ENCODE measurements at places on chromosomes 7 and 10.

DNA sequence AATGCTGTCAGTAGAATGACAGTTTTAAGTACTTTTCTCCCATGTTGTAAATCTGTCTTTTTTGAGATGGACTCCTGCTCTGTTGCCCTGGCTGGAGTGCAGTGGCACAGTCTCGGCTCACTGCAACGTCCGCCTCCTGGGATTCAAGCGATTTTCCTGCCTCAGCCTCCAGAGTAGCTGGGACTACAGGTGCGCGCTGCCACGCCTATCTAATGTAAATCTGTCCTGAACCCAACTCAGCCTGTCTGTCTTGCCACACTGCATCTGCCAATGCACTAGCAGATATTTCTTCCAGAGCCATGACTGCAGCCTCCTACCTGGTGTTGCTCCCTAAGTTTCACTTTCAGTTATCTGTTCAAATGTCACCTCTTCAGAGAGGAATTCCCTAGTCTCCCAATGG lies 264.1 kb downstream of the PHF14 start:
- no peak for DNase-seq

GRCh38 chr7:36448781-36449379 lies 59.2 kb downstream of the ANLN start:
- DNase-seq: no peak

DNA sequence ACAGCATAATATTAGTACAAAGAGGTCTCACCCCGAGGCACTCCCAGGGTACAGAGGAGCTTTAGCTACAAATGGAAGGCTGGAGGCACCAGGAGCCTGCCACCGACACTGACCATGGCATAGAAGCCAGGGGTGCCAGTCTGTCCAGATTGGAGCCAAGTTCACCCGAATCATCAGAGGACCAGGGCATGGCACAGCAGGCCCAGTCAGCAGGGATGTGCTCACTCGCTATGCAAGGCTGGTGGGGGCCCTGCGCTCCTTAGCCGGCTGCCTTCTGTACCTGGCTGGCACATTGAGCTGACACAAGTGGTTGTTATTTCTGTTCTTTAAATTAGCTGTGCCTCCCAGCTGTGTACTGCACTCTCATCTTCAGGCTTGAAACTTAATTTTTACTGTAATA lies 149.3 kb downstream of the TCERG1L start:
- DNase-seq: no peak

DNA sequence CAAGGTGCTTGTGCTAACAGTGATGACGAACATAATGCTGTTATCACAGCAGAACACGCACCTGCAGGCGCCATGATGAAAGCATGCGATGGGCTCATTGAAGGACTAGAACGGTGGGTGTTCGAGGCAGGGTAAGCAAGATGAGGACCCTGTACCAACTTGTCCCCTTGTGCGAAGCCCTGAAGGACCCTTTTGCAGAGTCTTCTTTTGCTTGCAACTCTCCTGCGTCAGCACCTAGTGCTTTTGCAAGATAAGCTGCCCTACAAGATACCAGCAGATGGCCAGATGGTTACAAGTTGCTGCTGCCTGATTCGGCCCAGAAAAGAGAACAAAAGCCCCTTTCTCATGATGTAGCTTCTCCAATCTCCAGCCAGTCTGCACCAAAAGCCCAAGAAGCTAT lies 4.2 kb upstream of the IL15RA start:
- DNase-seq: no peak

GRCh38 chr10:132848291-132848701 lies 62.3 kb upstream of the NKX6-2 start:
- no peak for DNase-seq

- DNase-seq: no peak
Observed at GRCh38 chr7:77393954-77394353, 22.2 kb downstream of the GSAP start.

DNA sequence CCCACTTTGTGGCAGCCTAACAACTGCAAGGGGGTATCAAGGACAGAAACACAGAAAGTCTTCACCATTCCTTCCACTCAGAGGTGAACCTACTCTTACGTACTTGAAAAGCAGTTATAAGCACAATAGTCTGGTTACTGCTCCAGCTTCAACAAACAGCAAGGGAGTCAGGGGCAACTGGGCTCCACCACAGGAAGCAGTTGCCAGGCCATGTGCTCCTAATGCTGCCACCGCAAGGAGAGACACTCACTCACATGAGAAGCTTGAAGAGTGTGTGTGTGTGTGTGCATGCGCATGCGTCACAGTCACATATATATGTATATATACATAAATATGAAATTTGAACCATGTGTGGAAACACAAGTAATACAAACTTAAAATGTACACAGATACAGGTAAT lies 65.5 kb downstream of the GRB10 start:
- no peak for DNase-seq

DNA sequence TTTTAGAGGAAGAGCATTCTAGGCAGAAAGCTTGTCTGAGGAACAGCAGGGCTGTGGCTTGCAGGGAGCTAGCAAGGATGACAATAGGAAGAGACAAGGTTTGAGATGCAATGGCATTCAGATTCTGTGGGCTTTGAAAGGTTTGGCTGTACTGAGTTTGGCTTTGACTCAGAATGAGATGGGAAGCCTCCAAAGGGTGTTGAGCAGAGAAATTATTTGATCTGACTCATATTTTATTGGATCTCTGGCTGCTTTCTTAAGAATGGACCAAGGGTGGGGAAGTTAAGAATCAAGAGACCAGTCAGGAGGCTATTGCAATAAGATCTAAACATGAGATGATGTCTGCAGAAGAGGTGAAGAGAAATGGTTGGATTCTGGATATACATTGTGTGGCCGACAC lies 273.2 kb downstream of the CDK14 start:
- DNase-seq: no peak

DNA sequence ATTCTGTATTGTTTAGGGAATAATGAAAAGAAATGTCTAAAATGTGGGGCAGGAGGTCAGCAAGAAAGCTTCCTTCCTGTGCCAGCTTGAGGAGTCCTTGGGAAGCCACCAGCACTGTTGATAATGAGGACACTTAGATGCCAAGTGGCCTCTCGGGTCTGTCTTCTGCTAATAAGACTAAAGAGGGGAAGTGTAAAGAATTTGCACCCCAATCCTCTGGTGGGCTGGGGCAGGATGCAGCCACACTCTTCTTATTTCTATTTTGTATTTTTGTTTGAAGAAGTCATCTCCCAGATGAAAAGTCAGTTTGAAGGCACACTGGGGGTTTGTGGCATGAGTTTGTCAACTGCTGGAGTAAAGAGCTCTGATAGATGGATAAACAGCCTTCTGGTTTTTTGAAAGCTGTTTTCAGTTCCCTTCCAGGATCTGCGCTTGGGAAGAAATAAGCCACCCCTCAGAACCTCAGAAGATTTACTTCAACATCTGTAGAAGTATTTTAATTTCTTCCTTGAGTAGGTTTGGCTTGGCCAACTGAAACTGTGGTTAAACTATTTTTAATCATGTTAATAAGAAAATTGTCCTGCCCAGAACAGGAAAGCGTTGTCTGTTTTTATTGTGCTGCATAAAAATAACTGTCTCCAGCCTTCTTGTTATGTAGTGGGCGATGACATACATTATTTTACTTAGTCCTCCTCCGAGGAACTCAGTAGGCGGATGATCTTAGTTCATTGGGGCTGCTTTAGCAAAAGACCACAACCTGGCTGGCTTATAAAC lies 128.8 kb upstream of the GPR26 start:
- DNase-seq: no peak

GRCh38 chr10:84493361-84493760 lies 165.0 kb downstream of the CCSER2 start:
- no peak for DNase-seq

DNA sequence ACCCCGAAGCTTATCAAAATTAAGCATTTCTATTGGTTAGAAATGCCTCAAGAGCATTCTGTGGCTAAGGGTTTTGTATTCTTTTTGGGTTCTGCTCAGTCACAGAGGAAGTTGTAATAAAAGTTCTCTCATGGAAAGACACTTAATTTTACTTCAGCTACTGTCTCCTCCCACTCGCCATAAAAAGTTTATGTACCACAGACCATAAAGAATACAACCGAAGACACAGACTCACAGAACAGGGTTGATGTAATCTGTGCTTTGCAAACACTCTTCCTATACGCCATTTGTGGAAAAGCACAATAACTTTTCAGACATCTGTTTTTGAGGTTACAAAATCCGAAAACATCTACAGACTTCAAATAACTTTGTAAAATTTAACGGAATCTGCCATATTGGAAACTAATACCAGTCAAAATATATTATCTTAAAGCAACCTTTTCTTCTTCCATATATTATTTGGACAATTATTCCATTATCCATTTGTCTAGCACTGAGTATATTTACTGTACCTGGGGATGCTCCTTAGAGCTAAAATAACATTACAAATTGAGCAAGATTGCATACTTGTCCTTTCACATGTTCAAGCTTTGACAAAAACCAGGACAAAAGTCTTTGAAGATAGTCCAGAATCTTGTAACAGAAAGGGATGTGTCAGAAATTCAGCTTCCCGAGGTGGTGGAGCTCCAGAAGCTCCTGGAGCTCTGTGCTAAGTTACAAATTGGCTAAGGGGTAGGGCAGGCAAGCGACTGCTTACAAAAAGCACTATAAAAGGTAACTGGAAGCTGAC lies 219.0 kb upstream of the MEOX2 start:
- DNase-seq: no peak

DNA sequence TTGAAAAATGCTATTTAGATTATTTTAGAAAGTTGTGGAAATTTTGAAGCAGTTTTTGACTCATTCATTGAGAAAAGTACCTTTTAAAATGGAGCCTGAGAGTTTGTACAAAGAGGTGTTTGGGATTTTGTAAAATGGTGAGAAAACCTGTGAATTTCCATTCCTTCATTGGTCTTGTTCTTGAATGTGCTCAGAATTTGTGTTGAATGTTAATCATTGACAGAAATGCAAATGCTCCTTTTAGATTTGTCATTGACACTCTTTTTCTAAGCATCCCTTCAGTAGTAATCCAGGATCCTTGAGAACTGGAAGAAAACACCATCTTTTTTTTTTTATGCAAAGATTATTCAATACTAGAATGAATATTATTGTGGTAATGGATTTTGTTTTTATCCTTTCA lies 74.8 kb downstream of the LCOR start:
- no peak for DNase-seq

- DNase-seq: no peak
Observed at GRCh38 chr7:78443811-78444210, 645.2 kb downstream of the PHTF2 start.

GRCh38 chr7:84844771-84845170 lies 342.1 kb downstream of the SEMA3D start:
- no peak for DNase-seq

DNA sequence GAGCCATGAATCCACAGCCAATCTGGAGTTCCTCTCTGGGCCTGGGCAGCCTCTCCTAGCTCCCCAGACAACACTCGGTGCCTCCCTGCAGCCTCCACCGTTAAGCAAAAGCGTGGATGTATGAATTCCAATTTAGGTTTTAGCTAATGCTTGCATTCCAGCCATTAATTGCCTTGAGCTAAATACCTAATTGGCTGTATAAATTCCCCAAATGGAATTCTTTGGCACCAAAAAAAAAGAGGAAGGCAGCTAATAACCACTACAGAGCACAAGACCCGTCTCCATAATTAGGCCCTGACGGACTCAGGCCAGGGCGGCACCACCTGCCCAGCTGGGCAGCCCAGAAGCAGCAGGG lies 140.5 kb downstream of the PTPRN2 start:
- no peak for DNase-seq

DNA sequence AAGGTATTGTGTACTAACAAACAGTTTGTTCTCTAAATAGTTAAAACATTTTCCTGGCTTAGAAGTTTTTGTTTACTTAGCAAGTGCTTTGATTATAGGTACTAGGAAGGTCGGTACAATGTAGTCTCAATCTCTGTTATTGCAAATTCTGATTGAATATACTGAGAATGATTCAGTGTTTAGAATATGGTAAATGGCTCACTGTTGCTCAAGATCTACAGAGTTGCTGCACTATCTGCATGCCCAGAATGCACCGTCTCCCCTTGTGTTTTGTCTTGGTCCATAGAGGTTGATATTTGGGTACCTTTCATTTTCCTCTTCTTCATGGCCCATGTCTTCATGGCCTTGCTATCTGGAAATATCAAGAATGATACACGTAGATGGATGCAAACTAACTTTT lies 99.6 kb downstream of the KLF6 start:
- DNase-seq: no peak

DNA sequence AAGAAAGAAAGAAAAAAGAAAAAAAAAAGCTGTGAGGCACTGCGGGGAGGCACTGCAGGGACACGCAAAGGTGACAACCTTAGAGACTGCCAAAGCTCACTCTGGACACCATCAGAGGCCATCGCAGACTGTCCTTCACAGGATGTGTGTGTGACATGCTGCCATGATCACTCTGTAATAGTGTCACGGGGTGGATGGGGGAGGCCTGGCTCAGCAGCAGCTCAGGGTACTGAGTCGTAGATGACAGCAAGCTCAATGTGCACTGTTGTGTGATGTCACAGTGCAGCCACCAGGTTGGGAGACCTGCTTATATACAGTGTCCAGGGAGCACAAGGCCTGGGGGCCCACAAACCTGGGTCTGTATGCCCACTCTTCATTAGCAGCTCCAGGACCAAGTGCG lies 83.3 kb downstream of the SLIT1 start:
- DNase-seq: no peak

DNA sequence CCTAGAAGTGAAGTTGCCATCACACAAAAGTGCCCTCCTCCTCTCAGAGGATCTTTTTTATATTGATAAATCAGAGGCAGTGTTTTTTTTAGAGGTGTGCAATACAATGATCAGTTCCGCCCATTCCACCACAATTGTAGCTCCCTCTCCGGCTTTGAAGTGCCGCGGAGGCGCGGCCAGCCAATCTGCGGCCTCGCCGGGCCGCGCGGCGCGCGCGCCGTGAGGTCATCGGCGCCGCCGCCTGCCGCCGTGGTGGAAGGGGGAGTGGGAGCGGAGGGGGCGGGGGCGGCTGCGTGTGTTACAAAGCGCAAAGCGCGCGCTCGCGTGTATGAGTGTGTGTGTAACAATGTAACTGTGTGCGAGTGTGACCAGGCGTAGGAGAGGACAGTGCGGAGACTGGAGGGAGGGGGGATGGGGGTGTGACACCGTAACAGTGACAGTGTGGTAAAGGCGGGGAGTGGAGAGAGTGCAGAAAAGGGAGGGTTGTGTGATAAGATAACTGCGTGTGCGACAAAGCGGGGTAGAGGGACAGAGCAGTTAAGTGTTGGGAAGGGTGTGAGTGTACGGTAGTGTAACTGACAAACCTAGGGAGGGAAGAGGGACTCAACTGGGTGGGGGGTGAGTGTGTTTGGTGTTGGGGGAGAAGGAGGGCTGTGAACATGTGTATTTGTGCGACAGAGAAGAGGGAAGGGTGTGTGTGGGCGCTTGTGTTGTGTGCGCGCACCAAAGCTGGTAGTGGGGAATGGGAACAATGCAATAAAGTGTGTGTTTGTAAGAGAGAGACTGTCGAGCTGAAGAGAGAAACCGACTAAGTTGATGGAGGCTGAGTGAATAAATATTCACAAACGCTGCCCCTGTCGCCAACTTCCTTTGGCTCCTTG lies at the start of gene SP8:
TSS of gene SP8 (minus strand) at position 108 of the 881 bp plus-strand sequence. CDS start at position 20, 88 bp downstream.
- no peak for DNase-seq

DNA sequence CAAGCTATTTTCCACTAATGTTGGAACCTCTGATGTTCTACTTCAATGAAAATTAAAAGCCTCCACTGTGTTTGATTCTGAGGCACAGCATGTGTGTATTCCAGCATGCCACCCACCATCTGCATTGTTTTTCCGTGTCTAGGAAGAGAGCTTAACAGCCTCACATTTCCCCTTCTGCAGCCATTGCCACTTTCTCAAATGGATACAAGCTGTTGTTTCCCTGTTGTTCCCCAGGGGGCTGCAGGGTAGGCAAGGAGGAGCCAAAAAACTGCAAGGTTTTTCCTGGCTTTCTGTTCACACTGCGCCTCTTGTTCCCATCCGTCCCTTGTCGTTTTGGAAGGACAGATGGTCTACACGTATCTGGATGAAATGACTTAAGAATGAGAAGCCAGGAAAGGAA lies 72.3 kb upstream of the DNAJB12 start:
- DNase-seq: no peak
